Activated CD4-positive, alpha-beta T cell treated with anti-CD3 and anti-CD28 coated beads, Interleukin-2, amount 50 U/mL, for 1 hour (primary cell): ENCODE measurements at places on chromosomes 12 and 14.

GRCh38 chr14:35480119-35480769, 53.7 kb upstream of the INSM2 start:
- DNase-seq: no peak

- DNase-seq: peak; percentile 39
These were observed 1.0 kb downstream of the ITFG2 start for GRCh38 chr12:2813214-2814185.

DNA sequence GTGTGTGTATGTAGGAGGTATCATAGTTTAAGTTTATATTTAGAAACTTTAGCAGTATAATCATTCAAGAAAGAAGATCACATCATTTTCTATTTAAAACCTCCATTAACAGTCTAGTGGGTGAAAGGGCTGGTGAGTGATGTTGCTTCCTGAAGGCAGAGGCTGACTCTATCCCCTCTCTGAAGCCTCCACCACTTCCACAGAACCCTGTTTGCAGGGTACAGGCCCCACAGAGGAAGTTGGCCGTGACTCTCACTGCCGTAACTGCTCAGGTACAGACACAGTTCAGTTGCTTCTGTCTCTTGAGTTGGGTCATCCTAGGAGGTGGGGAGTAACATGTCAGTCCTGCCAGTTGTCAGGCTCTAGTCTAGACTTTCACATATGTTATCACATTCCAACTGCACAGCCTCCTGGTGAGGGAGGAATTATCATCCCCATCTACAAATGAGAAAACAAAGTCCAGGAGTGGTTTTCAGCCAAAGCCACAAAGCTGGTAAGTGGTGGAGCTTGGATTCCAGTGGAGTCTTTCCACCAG, 31.5 kb downstream of the CFL2 start:
- no peak for DNase-seq

GRCh38 chr12:101539148-101539547, 55.6 kb upstream of the MYBPC1 start:
- no peak for DNase-seq

GRCh38 chr12:130240831-130241590, 78.7 kb downstream of the FZD10 start:
- no peak for DNase-seq

DNA sequence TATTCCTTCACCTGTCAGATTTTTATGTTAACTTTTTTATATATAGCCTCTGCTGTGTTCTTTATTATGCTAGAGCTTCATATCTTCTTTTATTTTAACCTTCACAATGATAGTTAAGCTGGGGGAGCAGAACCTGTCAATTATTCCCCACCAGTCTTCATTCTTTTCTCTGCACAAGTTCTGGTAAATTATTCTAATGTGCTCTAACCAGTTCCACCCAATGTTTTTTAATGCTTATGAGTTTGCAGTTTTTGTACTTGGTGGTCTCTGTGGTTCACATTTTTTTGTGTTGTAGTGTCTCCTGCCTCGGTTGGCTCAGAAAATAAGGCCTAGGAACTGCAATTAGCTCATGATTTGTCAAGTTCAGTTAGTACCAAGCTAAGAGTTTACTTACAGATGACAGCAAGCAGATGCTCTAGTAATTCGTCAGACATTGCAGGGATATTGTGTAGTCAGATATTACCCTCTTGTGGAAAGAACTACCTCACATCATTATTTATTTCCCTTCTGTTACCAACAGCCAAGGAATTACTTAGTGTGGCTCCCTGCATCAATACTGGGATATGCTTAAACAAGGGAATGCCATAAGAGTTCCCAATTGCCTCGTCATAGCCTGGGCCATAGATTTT, 14.5 kb downstream of the DYRK2 start:
- DNase-seq: no peak

- no peak for DNase-seq
These were observed 315.3 kb downstream of the ZFP36L1 start for GRCh38 chr14:68477461-68478085.

DNA sequence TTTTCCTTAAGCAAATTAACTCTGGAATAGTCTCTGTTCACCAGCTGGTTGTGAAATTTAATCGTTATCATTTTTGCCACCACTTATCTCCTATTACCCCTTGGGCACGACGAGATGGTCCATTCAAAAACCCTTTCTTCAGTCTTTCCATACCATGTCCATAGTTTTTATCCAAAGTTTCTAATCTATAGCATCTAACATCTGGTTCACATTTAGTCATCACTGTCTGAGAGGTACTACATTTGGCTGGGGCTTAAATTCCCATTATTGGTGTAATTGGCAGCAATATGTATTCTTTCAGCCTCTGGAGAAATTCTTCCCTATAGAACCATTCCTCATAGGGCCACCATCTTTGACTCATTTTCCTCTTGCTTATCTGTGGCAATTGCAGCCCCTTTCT, 163.5 kb downstream of the CCER1 start:
- DNase-seq: no peak

- DNase-seq: no peak
These were observed 37.6 kb downstream of the SINHCAF start for GRCh38 chr12:31288381-31288780.

- DNase-seq: no peak
These were observed 130.8 kb upstream of the PRKD1 start for GRCh38 chr14:30058401-30058800.

- DNase-seq: no peak
These were observed 548.6 kb upstream of the TBX3 start for GRCh38 chr12:115232455-115233156.

GRCh38 chr14:102517392-102518062, 8.0 kb upstream of the ANKRD9 start:
- DNase-seq: no peak

DNA sequence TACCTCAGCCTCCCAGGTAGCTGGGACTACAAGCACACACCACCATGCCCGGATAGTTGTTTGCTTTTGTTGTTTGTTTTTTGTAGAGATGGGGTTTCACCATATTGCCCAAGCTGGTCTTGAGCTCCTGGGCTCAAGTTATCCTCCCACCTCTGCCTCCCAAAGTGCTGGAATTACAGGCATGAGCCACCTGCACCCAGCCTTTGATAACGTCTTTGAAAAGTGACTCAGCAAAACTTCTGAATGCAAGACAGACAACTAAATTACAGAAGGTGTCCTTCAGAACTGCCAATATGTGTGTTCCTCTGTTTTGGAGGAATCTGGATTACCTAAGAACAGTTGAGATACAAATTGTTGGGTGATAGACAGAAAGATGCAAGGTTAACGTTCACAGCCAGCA, 99.8 kb downstream of the ESR2 start:
- DNase-seq: no peak

DNA sequence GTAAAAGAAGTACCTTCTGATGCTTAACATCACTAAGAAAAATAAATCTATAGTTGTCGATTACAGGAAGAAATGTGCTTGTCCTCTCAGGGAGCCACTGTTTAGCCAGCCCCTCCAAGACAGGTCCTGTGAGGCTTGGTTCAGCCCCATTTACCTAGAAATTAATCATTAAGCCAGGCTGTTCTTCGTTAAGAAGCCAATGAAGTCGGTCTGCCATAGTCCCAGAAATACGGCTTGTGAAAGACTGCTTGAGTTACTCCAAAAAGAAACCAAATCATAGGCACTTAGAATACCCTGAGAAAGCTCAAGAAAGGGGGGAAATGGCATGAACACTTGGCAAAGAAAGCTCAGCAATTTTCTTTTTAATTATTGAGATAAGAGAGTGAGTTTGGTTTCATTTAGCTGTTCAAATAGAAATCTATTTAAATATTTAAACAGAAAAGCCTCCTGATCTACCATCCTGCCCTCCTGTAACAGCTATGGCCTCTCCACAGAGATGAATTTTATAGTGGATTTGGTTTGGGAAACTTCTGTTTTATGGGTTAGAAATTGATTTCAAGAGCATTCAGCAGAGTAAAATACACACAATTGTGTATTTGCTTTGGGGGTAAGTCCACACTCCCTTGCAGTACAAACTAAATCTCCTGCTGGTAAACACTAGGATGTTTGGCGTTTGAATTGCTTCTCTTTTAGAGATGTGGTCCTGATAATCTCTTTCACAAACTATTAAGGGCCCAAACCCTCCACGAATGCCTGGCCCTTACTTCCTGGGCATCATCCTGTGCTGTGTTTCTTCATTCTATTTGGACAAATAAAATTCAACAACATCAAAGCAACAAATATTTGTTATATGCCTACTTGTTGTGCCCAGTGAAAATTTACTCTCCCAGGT, 234.4 kb downstream of the SEC23A start:
- DNase-seq: no peak

DNA sequence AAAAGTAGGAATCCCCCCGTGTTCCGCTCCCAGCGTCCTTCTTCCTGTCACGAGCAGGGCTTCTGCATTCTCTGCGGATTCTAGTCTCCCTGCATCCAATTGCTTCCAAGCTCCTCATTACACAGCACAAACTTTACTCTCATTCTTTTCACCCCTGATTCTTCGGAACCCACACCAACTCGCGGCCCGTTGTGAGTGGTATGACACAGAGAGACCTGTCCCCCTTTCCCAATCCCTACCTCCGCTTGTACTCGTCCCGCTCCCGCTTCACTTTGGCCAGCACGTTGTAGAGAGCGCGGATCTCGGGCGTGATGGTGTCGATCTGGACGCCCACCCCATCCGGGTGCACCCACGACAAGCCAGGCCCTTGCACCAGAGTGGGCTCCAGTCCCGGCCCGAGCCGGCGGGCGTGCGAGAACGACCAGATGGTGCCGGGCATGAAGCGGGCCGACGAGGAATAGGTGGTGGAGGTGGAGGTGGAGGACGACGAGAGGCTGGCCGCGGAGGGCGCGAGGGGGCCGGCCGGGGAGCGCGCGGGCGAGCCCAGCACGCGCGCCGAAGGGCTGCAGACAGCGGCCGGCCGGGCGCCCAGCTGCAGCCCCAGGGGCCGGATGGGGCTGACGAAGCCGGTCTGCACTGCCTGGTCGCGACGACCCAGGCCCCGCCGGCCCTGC, 687 bp downstream of the IFFO1 start:
- no peak for DNase-seq

DNA sequence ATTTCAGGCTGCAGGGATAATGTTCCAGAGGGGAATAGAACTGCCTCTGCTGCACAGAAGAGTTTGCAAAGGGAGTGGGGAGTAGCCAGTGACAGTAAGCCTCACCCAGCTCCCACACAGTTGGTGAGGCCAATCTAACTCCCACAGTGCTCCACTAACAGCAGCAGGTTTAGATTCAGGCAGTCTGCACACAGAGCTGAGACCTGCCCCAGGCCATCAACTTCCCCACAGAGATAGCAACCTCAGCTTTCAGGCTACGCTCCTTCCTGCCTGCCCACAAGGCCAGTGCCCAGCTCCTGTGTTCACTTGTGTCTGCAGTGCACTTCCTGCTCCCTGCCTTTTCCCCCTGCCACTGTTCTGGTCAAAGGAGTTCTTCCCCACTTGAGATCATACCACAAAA, 107.5 kb downstream of the TBC1D30 start:
- no peak for DNase-seq

GRCh38 chr12:6326316-6327228, 15.3 kb downstream of the TNFRSF1A start:
- DNase-seq: no peak

DNA sequence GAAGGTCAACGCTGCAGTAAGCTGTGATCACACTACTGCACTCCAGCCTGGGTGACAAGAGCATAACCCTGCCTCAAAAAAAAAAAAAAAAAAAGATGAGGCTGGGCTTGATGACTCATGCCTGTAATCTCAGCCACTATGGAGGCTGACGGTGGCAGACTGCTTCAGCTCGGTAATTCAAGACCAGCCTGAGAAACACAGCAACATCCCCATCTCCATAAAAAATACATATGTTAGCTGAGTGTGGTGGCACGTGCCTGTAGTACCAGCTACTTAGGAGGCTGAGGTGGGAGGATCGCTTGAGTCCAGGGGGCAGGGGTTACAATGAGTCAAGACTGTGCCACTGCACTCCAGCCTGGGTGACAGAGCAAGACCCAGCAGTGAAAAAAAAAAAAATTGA, 50.4 kb downstream of the GXYLT1 start:
- DNase-seq: peak; percentile 4

GRCh38 chr14:63726499-63726898, 1.4 kb downstream of the SGPP1 start:
- no peak for DNase-seq

GRCh38 chr12:92827836-92828431, 101.2 kb downstream of the EEA1 start:
- DNase-seq: peak; percentile 35

- DNase-seq: no peak
These were observed 122.3 kb upstream of the FBXO33 start for GRCh38 chr14:39554576-39554975.

DNA sequence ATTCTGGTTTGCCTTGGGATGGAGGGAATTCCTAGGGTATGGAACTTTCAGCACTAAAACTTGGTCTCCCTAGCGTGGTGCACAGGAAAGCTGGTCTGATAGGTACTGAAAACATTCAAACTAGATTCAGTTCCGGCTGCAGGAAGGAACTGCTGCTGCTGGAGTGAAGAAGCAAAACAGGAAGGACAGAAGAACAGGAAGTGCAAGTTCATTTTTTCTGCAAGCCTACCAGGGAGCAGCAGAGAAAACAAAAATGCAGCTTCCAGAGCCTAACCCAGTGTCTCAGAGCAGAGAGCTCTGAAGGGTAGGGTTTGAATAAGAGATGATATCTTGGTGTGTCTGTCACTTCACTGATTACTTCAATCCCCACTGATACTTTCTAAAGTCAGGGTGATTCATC, 165.2 kb downstream of the VRK1 start:
- no peak for DNase-seq

- no peak for DNase-seq
These were observed 81.1 kb downstream of the ESRRB start for GRCh38 chr14:76456891-76457586.

DNA sequence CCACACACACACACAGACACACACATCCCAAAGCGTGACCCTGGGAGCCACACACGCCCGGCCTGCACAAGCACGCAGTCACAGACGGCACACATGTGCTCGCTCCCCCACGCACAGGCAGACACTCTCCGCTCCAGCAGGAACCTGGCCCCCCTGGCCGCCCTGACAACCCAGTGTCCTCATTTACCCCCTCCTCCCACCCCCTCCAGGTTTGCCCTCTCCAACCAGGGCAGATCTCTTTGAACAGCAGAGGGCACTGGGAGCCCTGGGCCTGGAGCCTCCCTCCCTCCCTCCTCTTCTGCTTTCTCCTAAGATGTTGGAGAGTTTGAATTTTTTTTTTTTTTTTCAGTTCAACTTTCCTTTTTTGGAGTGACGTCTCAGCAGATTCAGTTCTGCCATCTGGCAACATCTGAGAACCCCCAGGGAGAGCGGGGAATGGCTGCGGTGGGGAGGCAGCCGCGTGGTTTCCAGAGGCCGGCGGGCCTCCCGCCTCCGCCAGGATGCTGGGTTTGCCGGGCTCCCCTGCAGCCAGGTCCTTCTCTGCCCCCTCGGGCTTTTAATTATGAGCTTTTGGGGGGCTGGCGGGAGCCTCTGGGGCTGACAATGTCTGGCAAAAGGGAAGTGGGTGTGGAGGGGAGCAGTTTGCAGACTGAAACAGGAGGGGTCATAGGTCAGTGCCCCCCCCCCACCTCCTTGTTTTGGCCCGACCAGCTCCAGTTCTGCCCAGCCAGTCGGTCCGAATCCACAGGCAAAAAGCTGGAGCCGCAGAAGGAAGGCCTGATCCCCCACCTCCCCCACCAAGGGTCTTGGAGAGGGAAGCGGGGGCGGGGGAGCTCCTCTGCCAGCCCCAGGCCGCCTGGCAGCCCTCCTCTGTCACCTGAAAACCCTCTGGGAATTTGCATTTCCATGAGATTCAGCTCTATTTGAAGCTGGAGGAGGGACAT, 1.3 kb upstream of the NCOR2 start:
- no peak for DNase-seq

GRCh38 chr12:72673853-72674252, 401.7 kb downstream of the TRHDE start:
- no peak for DNase-seq

GRCh38 chr12:80712866-80713265, 3.8 kb upstream of the MYF5 start:
- DNase-seq: no peak

GRCh38 chr12:116931665-116932064, 20.9 kb downstream of the FBXW8 start:
- DNase-seq: no peak
